ENCODE measurements at places on chromosomes 5 and 9.

DNA sequence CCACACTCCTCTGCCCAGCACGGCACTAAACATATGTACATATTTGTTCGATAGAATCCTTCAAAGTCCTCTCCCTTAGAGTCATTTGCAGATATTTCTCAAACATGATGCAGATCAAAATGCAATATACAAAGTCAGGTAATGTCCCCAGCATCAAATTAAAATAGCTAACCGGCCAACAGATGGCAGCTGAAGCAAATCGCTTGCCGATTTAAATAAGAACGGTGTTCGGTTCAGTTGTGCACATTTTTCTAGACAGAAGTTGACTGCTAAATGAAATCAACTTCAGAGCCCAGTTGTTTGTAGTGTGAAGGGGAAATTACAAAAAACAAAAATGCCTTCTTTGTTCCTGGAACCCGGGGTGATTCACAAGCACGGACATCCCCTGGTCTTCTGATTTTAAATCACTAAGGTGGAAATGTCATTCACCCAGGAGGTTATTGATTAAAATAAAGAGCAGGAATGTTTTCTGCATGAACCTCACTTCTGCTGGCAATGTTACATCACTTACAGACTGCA, 219.2 kb downstream of the EBF1 start:
- H3K4me3 ChIP-seq = no peak overlapping the region
- peak overlapping the region; percentile 2 for H3K27ac ChIP-seq
- peaks cover 90% of the 10 kb centered on the region for H3K4me1 ChIP-seq
- no peak for DNase-seq
- H3K27me3 ChIP-seq = no peaks in the 10 kb centered on the region

DNA sequence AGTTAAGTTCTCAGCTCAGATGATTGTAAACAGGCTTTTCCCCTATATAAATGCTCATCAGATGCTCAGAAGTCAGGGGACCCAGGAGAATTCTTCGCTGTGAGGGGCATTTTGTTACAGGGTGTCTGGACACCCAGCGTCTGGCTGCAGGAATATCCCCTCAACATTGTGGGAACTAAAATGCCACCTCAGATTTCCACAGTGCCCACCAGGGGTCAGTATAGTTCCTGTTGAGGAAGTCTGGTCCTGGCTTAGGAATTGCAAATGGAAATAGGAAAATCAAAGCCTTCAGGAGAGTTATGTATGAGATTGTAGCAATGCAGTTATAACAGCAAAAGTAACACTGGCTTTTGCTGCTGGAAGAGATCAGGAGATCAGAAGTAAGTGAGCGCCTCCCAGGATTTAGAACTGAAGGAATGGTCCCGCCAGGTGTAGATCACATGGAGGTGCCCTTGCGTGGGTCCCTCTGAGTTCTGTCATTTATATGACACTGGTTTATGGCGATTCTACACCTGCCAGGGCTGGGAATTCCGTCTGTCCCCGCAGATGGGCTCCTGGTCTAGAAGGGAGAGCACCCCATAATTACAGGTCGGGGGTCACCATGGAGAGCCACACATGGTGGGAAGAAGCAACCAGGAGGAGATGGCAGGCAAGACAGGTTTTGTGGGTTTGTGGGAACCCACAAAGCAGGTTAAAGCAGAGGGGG, 47.1 kb upstream of the CTSL start:
- no peaks in the 10 kb centered on the region for H3K27me3 ChIP-seq
- H3K36me3 ChIP-seq = no peaks in the 10 kb centered on the region
- no peaks in the 10 kb centered on the region for H3K4me1 ChIP-seq

GRCh38 chr5:31442058-31442745, 89.7 kb downstream of the DROSHA start:
- DNase-seq = no peak
- H3K4me1 ChIP-seq = no peaks in the 10 kb centered on the region
- H3K36me3 ChIP-seq = peaks cover 9% of the 10 kb centered on the region
- H3K4me3 ChIP-seq = no peak overlapping the region

DNA sequence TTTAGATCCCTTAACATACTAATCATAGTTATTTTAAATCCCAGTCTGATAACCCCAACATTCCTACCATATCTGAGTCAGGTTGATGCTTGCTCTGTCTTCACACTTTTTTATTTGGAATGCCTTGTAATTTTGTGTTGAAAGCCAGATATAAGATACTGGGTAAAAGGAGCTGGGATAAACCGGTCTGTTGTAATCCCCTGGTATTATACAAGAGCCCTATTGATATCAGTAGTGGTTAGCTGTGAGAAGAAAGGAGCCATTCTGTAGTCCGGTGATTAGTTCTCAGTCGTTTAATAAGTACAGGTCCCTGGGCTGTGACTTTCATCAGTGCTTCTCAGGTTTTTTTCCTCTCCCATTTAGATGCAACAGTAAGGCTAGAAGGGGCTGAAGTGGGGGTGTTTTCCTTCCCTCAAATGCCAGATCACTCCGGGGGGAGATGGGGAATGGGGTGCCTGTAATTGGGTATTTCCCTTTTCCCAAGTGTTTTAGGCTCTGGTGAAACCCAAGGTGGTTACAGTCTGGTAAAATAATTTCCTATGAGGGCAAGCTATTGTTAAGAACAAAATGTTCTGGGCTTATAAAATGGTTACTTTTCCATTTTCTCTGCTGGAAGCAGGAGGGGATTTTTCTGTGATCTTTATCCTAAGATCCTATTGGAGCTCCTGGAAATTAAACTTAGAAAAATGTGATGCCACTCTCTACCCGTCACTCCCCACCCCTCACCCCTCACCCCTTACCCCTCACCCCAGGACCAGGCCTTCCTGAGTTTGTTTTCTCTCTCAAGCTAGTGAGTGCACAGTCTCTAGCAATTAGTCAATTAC, 72.7 kb downstream of the KCNN2 start:
- H3K4me1 ChIP-seq = no peaks in the 10 kb centered on the region
- no peak for DNase-seq
- H3K27me3 ChIP-seq = peaks cover 1% of the 10 kb centered on the region
- H3K27ac ChIP-seq = no peak overlapping the region
- H3K4me3 ChIP-seq = no peak overlapping the region
- H3K36me3 ChIP-seq = no peaks in the 10 kb centered on the region

- no peak overlapping the region for H3K4me3 ChIP-seq
- H3K27ac ChIP-seq = no peak overlapping the region
- H3K4me1 ChIP-seq = no peaks in the 10 kb centered on the region
- H3K36me3 ChIP-seq = no peaks in the 10 kb centered on the region
- H3K27me3 ChIP-seq = no peaks in the 10 kb centered on the region
- no peak for DNase-seq
These were observed 551.0 kb downstream of the ZNF608 start for GRCh38 chr5:124195411-124195810.

GRCh38 chr5:111530298-111530740, 18.0 kb upstream of the STARD4 start:
- H3K36me3 ChIP-seq = no peaks in the 10 kb centered on the region
- DNase-seq = peak; percentile 80
- H3K27ac ChIP-seq = no peak overlapping the region

DNA sequence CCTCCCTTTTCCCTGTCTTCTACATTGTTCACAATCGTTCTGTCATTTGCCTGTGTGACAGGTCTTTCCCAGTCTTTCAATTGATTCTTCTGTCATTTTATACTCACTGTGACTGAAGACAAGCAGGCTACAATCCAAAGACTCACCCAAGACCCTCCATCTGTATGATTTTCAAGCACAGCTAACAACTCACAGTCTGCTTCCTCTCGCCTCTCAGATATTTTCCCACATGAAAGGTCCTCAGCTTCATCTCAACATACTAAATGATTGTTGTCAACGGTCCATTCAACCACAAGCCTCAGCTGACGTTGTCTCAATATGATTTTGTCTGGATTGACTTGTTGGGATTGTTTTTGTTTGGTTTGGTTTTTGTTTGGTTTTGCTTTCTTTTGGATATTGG, 346.5 kb downstream of the NFIB start:
- peaks cover 1% of the 10 kb centered on the region for H3K4me1 ChIP-seq
- no peak overlapping the region for H3K27ac ChIP-seq
- no peaks in the 10 kb centered on the region for H3K36me3 ChIP-seq
- no peak overlapping the region for H3K4me3 ChIP-seq
- DNase-seq = no peak
- no peaks in the 10 kb centered on the region for H3K27me3 ChIP-seq

DNA sequence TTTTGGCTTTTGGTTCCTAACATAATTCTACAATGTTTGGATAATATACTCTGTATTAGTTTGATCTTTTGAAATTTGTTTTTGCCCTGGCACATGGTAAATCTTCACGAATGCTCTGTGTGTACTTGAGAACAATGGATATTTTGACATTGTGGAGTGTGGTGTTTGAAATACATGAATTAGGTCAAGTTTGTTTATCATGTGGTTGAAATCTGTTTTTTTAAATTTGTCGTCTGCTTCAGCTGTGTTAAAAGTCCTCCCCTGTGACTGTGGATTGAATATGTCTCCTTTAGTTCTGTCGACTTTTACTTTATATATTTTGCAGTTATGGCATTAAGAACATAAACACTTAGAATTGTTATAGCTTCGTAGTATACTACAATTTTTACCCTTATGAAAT, 60.3 kb downstream of the DUSP1 start:
- no peaks in the 10 kb centered on the region for H3K36me3 ChIP-seq
- no peak for DNase-seq
- H3K27me3 ChIP-seq = no peaks in the 10 kb centered on the region
- H3K4me1 ChIP-seq = peaks cover 29% of the 10 kb centered on the region

DNA sequence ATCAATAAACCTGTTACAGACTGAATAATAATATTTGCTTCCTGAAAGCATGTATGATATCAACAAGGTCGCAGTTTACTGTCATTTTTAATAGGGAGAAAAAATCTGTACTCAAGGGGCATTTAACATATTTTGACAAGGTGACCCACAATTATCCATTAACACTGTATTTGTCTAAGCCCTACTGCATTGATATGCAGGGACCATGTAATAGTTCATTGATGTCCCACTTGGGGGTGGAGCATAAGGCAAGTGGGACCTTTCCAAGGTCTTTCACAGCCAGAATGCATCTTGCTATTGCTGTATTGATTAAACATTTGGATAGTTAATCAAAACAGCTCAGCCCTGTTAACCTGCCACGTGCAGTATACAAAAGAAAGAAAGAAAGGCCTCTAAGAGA, 502.0 kb downstream of the NR2F1-AS1 start:
- no peaks in the 10 kb centered on the region for H3K36me3 ChIP-seq
- peaks cover 19% of the 10 kb centered on the region for H3K4me1 ChIP-seq
- no peak for DNase-seq
- H3K4me3 ChIP-seq = no peak overlapping the region

DNA sequence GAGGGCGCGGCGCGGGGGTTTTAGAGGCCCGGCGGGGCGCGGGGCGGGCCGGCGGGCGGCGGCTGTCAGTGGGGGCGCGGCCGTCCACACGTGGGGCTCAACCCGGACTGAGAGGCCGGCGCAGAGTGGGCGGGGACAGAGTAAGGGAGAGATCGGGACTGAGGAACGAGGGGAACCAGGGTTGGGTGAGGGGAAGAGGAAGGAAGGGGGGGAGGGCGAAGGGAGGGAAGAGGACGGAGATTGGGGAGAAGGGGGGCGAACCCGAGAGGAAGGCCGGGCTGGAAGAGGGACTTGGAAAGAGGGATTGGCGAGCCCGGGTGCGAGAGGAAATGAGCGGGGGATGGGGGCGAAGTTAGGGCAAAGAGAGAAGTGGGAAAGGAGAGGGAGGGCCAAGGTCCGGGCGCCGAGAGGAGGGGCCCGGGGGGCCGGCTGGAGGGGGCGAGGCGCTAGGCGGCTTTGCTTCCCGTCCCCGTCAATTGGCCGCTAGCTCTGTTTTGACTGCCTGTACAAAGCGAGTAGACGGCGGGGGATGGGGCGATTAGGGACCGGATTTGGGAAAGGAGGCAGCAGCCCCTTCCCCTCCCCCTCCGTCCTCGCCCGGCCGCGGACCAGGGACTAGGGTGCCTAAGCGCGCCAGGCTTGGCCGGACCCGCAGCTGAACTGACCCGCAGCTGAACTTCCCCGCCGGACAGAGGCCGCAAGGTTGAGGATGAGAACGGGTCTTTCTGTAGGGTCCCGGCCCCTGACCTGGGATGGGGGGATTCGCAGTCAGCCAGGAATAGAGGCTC, 399 bp upstream of the FBN2 start:
- H3K27me3 ChIP-seq = peaks cover 28% of the 10 kb centered on the region
- H3K27ac ChIP-seq = peak overlapping the region; percentile 2
- DNase-seq = peak; percentile 60

DNA sequence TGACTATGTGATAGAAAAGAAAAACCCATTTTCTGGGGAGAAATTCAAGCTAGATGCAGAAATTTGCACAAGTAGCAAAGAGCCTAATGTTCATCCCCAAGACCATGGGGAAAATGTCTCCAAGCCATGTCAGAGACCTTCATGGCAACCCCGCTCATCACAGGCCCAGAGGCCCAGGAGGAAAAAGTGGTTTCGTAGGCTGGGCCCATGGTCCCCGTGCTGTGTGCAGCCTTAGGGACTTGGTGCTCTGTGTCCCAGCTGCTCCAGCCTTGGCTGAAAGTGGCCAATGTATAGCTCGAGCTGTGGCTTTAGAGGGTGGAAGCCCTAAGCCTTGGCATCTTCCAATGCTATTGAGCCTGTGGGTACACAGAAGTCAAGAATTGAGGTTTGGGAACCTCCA, 711.2 kb upstream of the ZNF608 start:
- no peaks in the 10 kb centered on the region for H3K36me3 ChIP-seq
- no peaks in the 10 kb centered on the region for H3K4me1 ChIP-seq

GRCh38 chr5:104843822-104844221, 1281.2 kb upstream of the NUDT12 start:
- no peaks in the 10 kb centered on the region for H3K4me1 ChIP-seq
- no peak overlapping the region for H3K27ac ChIP-seq
- no peaks in the 10 kb centered on the region for H3K36me3 ChIP-seq
- H3K27me3 ChIP-seq = no peaks in the 10 kb centered on the region
- no peak overlapping the region for H3K4me3 ChIP-seq
- DNase-seq = no peak

DNA sequence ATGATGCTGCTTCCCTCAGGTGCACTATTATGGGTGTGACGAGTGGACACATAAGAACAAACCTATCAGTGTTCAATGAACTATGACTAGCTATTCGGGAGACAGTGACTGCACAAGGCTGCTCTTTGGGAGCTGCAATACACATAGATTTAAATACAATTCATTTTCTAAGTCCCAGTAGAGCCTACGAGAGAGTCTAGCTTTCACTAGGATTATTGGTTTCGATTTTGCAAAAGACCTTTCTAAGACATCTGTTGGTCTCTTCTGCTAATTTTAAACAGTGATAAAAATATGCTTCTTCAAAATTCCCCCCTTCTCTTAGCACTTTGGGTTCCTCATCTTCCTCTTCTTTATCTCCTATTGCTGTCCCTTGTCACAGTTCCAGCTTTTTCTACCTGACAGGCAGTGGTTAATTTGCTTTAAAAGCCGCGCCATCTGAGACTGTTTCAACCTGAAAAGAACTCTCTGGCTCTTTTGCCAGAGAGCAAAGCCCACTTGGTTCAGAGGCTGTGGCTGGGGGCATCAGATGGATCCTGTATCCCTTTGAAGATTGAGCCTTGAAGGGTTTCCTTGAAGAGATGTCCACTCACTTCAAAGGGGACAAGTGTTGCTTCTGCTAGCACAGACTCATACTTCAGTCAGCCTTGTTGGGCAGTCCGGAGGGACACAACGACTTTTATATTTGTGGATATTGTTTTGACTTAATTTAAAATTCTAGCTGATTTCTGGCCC, 241.5 kb downstream of the MAN2A1 start:
- H3K27me3 ChIP-seq = no peaks in the 10 kb centered on the region
- H3K36me3 ChIP-seq = no peaks in the 10 kb centered on the region
- no peak overlapping the region for H3K27ac ChIP-seq
- H3K4me3 ChIP-seq = no peak overlapping the region
- H3K4me1 ChIP-seq = no peaks in the 10 kb centered on the region

Data from tibial artery (tissue), 4 donors.